Stimulated activated CD8-positive, alpha-beta memory T cell treated with anti-CD3 and anti-CD28 coated beads, Interleukin-4, amount 100 ng/mL, for 1 hour (primary cell): ENCODE measurements at places on chromosomes 7 and 10.

- no peak for DNase-seq
These were observed 570 bp downstream of the TBC1D12 start for GRCh38 chr10:94402843-94403379.

DNA sequence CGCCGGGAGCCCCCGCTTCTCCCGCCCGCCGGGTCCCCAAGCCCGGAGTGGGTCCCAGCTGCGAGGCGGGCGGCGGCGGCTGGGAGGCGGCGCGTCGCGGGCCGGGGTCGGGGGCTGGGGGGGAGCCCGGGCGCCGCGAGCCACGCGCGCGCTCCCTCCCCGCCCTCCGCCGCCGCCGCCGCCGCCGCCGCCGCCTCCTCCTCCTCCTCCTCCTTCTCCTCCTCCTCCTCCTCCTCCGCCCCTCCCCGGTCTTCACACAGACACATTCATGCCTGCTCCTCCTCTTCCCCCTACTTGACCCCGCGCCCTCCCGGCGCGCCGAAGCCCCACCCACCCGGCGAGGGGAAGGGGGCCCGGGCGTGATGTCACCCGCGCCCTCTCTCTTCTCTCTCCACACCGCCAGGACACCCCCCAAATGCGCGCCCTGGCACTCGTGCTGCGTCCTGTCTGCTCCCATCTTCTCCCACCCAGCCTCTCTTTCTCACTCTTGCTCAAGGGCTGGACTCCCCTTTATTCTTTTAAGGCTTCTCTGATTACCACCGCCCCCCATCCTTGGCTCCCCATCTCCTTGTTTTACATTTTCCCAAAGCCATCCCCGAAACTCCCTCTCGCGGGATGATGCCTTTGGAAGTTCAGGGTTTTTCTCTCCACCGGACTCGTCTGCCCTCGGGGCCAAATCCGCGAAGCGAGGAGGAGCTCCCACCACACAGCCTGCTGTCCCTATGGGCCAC is 967 bp upstream of the GLI3 start:
- no peak for DNase-seq

GRCh38 chr7:5831196-5831595 is 49.4 kb upstream of the OCM start:
- DNase-seq = no peak

GRCh38 chr7:91872928-91873327 is 7.6 kb downstream of the MTERF1 start:
- no peak for DNase-seq

DNA sequence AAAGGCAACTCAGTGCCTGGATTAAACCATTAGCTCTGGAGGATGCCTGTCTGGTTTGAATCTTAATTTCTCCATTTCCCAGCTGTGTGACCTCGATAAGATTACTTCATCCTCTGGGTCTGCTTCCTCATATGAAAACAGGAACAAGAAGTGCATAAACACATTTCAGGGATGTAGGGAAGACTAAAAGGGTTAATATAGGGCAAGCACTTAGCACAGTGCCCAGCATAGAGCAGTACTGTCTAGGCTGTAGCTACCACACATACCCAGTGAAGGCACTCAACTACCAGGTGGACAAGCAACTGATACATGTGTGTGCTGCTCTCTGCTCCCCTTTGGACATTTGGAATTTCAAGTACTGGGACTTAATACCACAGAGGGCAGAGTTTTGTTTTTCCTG is 85.4 kb downstream of the KCNMA1 start:
- DNase-seq = no peak

DNA sequence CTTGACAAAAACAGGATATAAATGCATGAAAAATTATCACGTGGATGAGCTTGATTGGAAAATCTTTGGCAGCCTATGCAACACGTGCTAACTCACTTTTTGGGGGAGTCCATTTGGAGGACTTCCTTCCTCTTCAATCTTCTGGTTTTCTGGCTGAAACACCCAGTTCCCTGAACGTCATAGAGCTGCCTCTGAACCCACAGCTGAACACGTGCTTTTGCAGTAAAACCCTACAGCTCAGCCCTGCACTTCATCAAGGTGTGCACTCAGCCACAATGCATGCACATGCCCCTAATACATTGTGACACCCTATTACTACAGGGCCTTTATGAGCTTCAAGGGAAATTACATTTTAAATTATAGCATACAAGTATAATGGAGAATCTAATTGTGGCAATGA is 808.7 kb upstream of the AUTS2 start:
- DNase-seq = no peak

DNA sequence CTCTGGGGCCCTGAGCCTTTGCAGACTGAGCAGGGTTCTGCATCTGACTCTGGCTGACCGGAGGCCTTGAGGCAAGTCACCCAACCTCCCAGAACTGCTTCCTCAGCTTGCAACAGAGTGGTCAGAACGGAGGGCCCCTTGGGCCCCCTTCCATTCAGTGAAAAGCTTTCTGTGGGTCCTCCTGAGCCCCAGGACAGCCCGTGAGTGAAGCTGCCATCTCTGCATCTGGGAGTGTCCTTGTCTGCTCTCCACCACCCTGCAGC is 224.7 kb downstream of the DNAJB6 start:
- no peak for DNase-seq

GRCh38 chr10:73232887-73233286 is 14.2 kb downstream of the DNAJC9 start:
- no peak for DNase-seq

DNA sequence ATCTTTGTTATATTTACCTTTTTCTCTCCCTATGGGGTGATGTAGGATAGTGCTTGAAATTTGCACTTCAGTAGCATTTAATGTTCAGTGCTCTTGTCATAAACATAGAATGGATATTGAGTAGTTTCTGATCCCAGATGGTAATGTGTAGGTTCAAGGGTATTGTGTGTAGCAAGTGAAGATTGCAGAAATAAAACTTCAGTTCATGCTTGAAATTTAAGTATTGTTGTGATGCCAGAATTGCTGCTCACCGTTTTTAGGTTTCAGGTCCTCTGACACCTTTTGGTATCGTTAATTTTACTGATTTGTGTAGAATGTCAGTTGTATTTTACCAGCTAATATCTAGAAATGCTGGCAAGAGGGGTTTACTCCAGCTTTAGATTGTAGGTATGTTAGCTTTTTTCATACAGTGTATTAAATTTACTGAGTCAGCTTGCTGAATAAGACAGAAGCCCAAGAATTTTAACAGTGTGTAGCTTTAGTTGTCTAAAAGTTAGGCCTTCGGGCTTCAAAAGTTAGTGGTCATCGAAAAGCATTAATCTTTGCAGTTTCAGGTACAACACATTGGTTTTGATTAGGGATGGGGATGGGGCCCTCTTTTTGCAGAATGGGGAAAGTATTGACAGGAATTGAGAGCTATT is 1.9 kb downstream of the PTEN start:
- no peak for DNase-seq

DNA sequence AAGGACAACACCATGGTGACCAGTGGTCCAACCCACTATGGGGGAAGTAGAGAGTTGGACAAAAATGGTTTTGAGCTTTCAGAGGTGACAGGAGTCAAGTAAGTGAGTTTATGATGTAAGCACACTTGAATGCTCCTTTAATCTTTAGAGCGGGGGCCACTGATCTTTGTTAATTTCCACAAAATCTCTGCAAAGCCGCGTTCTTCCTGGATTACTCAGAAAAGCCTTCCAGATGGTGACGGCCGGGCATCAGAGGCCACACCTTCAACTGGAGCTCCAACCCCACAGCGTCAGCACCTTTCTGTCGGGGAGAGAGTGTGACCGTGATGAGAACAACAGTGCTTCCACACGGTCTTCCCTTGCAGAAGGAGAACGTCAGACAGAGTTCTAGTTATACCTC is 35.2 kb upstream of the KLF6 start:
- DNase-seq = no peak

GRCh38 chr10:125269716-125270115 is 109.4 kb upstream of the CTBP2 start:
- DNase-seq = no peak

DNA sequence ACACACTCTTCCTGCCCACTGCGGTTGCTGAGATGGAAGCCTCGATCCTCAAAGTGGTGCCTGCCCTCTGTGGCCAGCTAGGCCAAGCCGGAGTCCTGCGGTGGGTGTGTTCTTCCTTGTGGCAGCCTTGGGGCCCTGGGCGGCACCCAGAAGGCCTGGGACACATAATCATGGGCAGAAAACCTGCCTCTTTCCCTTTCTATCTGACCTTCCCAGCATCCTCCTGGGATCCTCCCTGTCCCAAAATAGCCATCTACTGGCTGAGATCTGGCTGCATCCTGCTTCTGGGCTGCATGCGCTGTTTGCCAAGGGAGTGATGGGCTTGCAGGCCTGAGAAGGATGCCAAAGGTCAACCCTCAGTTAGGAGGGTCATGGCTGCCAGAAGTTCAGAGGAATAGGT is 23.9 kb downstream of the COL13A1 start:
- no peak for DNase-seq

DNA sequence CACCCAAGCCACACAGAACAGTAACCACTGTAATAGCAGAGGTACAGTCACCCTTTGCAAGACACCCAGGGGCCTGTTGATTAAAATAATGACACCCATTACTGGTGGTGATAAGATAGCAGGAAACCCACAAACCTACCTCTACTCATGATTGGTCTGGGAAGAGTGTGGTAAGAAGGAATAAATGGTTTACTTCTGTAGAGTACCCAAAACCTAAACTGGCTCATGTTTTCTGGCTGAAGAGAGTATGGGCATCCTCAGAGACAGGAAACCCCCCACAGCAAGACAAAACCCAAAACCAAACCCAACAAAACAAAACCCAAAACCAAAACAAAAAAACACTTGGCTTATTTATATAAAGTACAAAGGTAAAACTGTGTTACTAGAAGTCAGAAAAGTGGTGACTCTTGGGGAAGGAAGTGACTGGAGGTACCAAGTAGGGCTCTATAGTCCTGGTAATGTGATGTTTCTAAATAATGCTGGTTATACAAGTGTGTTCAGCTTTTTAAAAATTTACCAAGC is 15.5 kb upstream of the DNAJB12 start:
- no peak for DNase-seq

GRCh38 chr10:7412237-7412927 is 1.5 kb upstream of the SFMBT2 start:
- DNase-seq = no peak

DNA sequence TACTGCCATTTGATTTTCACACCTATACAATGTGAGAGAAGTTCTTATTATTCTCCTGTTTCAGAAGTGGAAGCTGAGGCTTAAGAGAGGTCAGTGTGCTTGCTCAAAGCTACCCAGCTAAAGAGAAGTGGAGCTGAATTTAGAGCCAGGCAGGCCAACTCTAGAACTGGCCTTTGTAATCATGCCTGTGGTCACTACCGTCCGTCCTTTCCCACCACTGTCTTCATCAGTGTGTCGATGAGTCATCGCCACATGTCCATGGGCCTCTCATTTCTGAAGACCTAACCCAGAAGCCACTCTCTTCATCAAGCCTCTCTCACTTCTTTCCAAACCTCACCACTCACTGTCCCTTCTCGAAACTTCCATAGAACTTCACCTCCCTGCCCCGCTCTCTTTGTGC is 237.8 kb downstream of the KIAA1217 start:
- no peak for DNase-seq

DNA sequence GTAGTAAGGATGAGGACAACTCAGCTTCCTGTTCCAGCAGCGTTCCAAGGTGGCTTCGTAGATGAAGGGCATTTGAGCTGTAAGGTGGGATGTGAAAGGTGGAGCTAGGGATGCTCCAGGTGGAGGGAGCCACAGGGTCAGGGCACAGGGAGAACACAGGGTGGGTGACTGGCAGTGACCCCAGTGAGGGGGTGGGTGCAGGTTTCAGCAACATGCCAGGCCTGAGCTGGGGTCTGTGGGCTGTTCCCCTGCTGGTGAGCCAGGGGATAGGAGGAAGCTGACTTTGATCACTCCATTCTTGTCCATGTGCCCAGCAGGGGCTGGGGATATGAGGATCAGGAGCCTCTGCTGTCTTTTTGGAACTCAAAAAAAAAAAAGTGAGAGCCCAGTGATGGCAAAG is 33.2 kb downstream of the CDH23 start:
- DNase-seq = no peak

GRCh38 chr10:58733436-58733835 is 220.8 kb downstream of the BICC1 start:
- no peak for DNase-seq

DNA sequence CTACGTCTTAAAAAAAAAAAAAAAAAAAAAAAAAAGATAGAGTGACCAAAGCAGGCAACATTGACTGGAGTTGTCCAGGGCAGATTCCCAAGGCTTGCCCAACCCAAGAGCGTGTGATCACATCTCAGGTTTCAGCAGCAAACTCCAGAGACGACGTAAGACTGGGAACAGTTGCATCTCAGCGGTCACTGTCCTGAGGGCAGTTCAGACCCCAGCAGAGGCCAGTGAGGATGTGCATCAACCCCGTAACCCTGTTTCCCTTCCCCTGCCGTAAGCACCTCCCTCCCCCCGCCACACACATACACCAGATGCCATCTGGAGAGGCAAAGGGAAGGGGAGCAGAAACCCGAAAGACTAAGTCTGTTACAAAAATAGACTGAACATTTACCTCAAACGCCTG is 19.3 kb upstream of the TOMM7 start:
- DNase-seq = no peak

DNA sequence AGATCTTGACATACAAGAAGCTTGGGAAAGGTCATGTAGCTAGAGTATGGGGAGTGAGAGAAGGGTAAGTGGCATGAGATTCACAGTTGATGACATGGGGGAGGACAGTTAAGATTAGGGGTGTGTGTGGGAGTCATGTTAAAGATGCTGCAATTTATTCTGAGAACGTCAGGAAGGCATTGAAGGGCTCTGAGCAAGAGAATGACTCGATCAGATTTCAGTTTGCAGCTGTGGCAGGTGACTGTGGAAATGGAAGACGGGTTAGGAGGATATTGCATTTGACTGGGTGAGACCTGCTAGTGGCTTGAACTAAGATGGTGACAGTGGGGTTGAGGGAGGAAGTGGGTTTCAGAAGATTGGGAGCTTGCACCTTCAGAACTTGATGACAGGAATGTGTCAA is 5.6 kb downstream of the CDC123 start:
- no peak for DNase-seq

- no peak for DNase-seq
These were observed 37.0 kb downstream of the CNPY1 start for GRCh38 chr7:155509359-155509724.

DNA sequence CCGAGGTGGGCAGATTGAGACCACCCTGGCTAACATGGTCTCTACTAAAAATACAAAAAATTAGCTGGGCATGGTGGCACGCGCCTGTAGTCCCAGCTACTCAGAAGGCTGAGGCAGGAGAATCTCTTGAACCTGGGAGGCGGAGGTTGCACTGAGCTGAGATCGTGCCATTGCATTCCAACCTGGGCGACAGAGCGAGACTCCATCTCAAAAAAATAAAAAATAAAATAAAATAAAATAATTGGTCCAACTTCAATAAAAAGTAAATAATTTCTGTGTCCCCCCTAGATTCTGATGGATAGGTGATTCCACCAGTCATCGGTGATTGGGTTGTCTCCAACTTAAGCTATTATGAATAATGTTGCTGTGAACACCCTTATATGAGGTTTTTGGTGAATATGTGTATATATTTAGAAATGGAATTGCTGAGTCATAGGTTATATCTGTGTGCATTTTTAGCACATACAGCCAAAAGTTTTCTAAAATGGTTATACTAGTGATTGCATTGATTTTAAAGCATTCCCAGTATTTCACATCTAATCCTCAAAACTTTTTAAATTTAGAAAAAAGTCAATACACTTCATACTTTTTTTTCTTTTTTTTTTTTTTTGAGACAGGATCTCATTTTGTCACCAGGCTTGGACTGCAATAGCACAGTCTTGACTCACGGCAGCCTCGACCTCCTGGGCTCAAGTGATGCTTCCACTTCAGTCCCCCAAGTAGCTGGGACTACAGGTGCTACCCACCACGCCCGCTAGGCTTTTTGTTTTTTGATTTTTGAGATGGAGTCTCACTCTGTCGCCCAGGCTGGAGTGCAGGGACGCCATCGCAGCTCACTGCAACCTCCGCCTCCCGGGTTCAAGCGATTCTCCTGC is 13.7 kb upstream of the SRPK2 start:
- DNase-seq = no peak

- DNase-seq = no peak
These were observed 99.0 kb upstream of the FZD1 start for GRCh38 chr7:91165006-91165845.
